ENCODE measurements at places on chromosomes 12 and 14.
A peak's percentile ranks its signal among the peaks of the same experiment; 100 is the strongest.

DNA sequence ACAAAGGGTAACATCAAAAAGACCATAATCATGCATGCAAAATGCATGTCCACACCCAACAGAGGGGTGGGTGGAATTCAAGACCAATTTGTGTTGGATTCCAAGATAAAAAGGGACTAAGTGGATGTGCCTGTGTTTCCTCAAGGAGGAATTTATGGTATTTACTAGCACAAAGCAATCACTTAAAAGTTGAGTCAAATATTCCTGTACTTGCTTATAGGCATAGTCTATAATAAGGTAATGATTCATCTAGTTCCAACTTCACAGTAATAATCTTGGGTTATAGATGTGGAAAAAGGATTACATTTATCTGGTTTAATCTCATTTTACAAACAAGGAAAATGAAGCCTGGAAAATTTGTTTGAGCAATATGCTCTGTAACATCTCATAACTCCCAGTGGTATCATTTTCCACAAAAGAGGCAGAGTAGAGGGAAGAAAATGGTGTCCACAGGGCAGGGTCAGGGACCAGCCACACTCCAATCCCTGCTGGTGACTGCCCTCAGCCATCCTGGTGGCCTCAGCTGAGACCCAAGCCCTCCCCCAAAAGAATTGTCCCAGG, 80.8 kb upstream of the REP15 start:
- no peak for DNase-seq

DNA sequence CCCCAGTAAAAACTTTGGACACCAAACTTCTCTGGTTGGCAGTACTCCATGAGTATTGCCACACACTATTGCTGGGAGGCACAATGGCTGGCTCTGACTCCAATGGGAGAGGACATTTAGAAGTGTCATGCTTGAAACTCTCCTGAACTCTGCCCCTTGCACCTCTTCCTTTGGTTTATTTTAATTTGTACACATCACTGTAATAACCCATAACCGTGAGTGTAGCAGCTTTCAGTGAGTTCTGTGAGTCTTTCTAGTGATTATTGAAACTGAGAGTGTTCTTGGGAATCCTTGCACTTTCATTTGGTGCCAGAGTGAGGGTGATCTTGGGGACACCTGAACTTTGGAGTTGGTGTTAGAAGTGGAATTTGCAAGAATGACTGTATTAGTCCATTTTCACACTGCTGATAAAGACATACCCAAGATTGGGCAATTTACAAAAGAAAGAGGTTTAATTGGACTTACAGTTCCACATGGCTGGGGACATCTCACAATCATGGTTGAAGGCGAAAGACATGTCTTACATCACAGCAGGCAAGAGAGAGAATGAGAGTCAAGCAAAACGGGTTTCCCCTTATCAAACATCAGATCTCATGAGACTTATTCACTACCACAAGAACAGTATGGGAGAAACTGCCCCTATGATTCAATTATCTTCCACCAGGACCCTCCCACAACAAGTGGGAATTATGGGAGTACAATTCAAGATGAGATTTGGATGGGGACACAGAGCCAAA, 41.3 kb upstream of the CEP83 start:
- DNase-seq = no peak

- no peak for DNase-seq
These were observed 152.6 kb downstream of the AKAP6 start for GRCh38 chr14:32481707-32482106.

- peak; percentile 20 for DNase-seq
These were observed 639 bp downstream of the FZD10 start for GRCh38 chr12:130162745-130163460.

DNA sequence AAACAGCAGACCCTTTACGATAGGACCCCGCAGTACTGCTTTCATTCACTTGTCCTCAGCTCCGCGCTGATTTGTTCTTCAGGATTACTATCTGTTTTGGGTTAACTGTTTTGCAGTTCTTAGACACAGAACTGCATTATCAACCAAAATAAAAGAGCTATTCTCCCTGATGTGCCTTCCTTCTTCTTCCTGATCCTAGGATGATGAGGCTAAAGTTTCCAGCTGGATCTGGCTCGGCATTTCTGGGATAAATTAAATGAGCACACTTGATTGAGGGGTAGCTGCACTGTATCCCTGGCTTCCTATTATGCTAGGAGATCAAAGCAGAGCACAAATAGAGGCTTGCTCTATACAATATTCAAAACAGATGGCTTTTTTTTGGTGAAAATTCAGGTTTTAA, 165.7 kb downstream of the FBXL14 start:
- no peak for DNase-seq

DNA sequence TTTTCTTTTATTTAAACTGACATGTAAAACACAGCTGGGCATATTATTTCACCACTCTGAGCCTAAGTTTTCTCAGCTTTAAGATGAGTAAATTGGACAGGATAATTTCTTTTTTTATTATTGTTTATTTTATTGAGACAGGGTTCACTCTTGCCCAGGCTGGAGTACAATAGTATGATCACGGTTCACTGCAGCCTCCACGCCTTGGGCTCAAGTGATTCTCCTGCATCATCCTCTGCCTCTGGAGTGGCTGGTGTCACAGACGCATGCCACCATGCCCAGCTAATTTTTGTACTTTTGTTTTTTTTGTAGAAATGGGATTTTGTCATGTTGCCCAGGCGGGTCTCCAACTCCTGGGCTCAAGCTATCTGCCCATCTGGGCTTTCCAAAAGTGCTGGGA, 12.7 kb downstream of the BMAL2 start:
- no peak for DNase-seq

- DNase-seq = no peak
These were observed 4.1 kb upstream of the RBM19 start for GRCh38 chr12:113970211-113970610.

DNA sequence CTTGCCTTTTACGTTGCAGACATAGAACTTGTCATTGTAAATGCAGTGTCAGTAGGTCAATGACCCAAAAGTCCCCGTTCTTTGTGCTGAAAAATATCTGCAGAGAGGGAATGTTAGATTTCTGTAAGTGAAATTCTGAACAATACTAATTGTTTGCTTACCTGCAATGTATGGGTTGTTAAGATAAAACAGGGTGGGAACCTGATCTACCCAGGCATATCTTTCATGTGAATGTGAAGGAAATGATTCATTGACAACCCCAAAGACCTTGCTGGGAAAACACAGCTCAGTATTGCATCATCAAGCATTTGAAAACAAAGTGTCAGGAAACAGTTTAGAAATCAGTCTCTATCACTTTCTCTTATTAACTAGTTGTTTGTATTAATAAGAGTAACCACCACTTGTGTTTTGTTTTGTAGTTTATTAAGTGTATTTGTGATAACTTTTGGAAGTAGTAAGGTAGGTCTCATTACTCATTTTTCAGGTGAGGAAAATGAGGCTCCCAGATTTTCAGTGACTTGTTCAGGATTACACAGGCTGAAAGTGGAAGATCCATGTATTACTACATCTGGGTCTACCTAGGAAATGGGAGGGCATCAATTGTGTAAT, 57.9 kb upstream of the SLC38A2 start:
- no peak for DNase-seq

- DNase-seq = no peak
These were observed 153.3 kb downstream of the SLCO1B3 start for GRCh38 chr12:20963762-20964161.

GRCh38 chr14:104141621-104142091, 3.3 kb downstream of the KIF26A start:
- no peak for DNase-seq

DNA sequence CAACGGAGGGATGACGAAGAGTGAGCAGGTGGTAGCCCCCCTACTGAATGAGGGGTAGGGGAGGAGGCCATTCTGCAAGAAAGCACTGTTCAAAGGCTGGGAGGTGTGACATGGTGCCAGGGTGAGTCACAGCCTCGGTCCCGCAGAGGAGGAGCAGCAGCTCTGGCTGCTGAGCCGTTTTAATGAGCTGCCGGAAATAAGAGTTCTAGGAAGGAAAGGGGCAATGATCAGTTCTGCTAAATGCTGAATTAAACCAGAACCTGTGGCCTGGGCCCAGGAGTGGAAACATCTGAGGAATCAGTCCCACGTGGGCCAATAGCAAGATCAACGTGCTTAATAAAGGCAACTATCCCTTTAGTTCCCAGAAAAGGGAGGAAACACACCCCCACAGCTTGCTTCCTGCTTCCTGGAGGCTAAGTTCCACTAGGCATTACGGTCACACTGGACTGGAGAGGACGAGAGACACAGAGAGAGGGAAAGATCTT, 3.6 kb downstream of the ABCD4 start:
- peak; percentile 25 for DNase-seq

- DNase-seq = no peak
These were observed 34.3 kb downstream of the SLC15A4 start for GRCh38 chr12:128789356-128789929.

- DNase-seq = no peak
These were observed 560.9 kb downstream of the MED13L start for GRCh38 chr12:115716551-115716950.

GRCh38 chr14:100059438-100059781, 5.8 kb upstream of the EVL start:
- no peak for DNase-seq

DNA sequence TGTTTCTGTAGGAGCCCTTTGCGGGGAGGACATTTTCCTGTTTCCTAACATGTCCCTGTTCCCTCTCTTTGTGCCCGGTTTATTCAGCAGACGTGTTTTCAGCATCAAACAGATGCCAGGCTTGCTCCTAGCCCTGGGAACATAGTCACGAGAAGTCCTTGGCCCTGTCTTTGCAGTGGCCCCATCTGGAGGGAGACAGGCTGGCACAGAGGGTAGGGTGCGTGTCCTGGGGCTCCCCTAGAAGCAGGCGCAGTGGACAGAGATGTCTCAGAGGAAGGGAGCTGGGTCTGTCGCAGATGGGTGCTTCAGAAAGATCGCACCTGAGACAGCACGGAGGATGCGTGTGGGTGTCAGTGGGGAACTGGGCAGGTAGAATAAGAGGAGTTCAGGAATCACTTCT, 75.0 kb upstream of the DYNC1H1 start:
- no peak for DNase-seq

DNA sequence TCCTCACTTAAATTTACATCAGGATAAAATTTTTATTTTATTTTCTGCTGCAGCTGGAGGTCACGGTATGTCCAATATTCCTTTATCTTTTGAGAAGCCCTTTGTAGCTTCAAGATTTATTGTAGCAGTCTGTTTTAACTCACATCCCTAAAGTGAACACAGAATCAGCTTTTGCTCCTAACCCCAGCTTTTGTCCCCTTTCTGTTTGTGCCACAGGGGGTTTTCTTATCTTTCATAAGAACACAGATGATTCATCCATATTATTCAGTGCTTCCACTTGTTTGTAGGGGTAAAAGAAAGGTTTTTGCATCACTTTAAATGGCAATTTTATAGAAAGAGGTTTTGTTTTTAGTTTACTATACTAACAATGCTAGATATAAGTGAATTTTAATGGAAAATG, 21.8 kb upstream of the PIK3C2G start:
- no peak for DNase-seq

GRCh38 chr12:100329800-100330199, 27.1 kb upstream of the SLC17A8 start:
- no peak for DNase-seq

DNA sequence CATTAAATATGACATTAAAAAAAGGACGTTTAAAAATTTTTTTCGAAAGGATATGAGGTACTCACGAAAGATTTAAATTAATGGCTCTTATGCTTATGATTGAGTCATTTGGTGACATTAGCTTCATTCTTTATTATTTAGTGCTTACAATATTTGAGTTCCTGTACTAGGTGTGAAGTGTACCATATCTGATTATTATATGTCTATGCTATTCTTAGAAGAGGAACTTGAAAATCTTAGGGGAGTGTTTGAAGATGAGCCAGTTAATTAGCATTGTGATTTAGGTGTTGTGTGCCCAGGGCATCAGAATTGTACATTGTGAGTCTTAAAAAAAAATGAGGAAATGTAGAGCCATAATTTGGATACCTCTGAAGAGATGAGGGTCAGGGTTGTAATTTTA, 118.6 kb downstream of the FUT8 start:
- no peak for DNase-seq

DNA sequence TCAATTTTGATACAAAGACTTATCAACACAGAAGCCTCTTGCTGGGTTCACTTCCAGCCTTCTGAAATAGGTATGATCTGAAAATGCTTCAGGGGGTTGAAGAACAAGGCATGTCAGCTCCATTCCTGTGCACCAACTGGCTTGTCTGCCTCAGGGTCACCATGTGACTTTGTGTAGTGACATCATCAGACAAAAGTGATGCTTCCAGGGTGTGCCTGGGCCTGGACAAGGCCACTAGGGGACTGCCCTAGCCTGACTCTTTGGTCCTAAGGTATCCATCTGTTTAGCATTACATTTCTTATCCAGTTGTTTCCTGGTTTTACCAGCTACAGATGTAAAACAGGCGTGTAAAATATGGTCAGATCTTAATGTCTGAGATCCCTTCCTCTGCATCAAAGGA, 155.6 kb downstream of the CAND1 start:
- no peak for DNase-seq

DNA sequence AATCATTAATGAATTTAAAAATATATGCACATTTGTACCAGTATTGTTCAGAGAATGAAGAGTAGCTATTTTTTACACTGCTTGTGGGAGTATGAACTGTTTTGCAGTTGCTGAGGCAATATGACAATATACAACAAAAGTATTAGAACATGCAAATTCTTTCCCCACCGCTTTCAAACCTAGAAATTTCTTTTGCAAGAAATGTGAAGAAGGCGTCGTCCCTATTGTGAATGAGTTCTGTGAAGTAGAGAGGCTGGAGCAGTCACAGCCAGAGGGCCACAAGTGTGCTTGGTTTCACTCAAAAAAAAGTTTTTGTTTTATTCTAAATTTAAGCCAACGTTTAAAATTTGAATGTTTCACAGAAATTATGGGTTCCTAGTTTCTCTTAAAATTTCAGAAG, 184.9 kb downstream of the ALG10B start:
- DNase-seq = no peak

GRCh38 chr14:31441273-31442111, 15.8 kb downstream of the DTD2 start:
- no peak for DNase-seq

DNA sequence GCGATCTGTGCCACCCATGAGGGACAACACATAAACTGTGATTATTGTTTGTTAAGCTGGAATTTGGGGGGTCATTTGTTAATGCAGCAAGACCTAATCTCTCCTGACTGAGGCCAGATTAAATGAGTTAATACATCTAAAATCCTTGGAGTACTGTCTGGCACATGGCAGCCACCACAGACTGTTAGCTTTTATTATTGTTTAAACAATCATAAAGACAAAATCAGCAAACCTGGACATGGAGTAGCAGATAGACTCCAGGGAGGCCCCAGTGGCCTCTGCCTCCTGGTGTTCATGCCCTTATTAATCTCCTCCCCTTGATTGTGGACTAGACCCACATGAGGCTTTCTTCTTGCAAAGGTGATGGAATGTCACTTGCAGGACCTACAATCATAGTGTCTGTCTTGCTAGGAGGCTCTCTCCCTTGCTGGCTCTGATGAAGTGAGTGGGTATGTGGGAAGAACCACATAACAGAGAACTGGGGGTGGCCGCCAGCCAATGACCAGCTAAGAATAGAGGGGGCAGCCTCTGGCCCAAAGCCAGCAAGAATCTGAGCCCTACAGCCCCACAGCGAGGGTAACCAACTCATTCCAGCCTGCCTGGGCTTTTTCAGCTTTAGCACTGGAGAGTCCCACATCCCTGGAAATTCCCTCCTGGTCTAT, 142.0 kb downstream of the SCARB1 start:
- DNase-seq = no peak
